ENCODE measurements at places on chromosomes 2 and 18.
A peak's percentile ranks its signal among the peaks of the same experiment; 100 is the strongest.

- no peak for DNase-seq
Measured at GRCh38 chr2:219112651-219113338, 47.8 kb downstream of the NHEJ1 start.

- DNase-seq, result no peak
Measured at GRCh38 chr2:15178946-15179345, 382.2 kb downstream of the NBAS start.

- DNase-seq, result no peak
Measured at GRCh38 chr2:152715854-152716428, 1.3 kb downstream of the PRPF40A start.

- no peak for DNase-seq
Measured at GRCh38 chr2:144041612-144042011, 478.3 kb downstream of the ZEB2 start.

DNA sequence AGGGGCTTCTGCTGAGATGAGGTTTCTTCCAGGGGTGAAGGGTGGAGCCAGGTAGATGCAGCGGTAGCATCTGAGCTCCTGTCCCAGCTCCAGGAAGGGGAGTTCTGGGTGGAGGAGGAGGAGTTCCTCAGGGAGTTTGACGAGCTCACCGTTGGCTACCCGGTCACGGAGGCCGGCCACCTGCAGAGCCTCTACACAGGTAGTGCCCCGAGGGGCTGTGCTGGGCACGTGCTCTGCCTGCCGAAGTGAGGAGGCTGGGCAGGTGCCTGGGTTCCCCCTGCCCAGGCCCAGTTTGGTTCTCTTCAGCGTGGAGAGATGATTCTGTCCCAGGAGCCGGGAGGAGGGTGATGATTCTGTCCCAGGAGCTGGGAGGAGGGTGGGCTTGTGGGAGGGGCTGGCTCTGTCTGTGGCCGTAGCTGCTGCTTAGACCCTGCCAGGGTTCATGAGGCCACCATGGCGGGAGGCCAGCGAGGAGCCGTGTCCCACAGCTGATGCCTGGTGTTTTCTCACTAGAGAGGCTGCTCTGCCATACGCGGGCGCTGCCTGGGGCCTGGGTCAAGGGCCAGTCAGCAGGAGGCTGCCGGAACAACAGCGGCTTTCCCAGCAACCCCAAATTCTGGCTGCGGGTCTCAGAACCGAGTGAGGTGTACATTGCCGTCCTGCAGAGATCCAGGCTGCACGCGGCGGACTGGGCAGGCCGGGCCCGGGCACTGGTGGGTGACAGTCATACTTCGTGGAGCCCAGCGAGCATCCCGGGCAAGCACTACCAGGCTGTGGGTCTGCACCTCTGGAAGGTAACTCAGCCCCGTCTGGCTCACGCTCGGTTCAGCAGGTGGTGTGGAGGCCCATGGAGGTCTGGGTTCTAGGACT is 8.2 kb downstream of the CAPN10 start:
- no peak for DNase-seq

GRCh38 chr2:80053522-80054345 is 250.8 kb downstream of the LRRTM1 start:
- DNase-seq, result no peak

DNA sequence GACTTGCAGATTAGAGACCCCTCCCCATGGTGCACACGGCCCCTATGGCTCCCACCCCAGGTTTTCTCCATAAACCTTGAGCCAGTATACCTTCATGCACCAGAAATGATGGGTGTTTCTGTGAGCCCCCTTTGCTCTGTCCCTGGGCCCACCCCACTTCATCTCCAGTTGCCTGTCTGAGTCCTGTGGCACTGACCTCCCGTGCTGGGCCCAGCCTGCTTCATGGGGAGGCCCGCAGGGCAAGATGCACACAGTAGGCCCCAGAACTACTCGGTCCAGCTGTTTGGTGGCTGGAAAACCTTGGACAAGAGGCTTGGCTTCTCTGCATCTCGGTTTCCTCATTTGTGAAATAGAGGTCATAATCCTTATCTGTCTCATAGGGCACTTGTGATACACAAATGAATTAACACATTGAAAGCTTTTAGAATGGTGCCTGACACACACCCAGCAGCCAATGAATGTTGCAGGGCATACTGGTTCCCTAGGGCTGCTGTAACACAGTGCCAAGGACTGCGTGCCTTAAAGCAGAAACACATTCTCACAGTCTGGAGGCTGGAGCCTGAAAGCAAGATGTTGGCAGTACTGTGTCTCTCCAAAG is 58.4 kb downstream of the SH3BP4 start:
- DNase-seq, result no peak

DNA sequence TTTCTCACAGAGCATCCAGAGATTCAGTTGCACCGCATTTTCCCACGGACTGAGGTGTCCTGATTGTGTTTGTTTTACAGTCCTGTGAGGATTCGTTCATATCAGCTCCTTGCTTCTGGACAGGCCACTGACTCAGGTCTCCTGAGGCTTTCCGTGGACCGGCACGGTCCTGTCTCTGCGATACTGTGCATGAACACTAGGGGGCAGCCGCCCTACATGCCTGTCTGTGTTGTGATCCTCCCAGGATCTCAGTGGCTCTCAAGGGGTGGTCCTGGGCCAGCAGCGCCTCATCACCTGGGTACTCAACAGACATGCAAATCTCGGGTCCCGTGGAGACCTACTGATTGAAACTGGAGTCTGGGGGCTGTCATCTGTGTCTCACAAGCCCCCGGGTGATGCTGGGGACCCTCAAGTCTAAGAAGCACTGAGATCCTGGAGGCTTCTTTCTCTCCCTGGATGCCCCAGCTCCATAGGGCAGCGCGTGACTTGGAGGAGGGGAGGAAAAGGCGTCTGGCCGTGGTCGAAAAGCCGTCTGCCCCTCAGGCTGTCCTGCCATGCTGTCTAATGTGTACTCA is 28.9 kb downstream of the IL1R2 start:
- DNase-seq, result peak; percentile 80

- DNase-seq, result no peak
Measured at GRCh38 chr2:5507367-5507766, 184.8 kb upstream of the SOX11 start.

DNA sequence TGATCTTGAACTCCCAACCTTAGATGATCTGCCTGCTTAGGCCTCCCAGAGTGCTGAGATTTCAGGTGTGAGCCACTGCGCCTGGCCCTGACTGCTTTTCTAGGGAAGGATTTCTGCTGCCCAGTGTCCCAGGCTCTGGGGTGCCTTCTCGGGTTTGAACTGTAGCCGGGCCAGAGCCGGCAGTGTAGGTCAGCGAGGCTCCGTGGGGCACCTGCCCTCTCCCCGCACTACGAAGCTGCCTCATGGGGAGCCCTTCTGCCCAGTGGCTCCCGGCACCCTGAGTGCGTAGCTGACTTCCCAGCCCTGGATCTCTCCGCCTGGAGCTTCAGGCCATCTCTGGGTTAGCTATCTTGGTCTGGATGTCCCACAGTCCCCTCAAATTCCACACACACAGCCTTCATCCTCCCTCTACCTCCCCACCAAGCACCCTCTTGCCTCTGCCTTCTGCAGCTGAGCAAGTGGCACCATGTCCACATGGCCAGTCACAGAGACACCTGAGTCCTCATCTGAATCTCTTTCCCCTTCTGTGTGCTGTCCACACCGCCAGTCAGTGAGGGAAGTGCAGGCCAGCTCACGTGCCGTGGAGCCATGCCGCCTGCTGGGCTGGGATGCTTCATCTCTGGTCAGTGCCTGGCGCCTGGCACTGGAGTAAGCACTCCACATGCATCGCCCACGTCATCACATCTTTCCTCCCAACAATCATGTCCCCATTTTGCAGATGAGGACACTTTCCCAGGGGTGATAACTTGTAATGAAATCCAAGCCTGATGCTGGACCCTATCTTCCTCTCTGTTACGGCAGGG is 69.2 kb downstream of the EDAR start:
- no peak for DNase-seq

- no peak for DNase-seq
Measured at GRCh38 chr18:22394428-22394827, 23.3 kb downstream of the CTAGE1 start.

- DNase-seq, result no peak
Measured at GRCh38 chr2:168835969-168836368, 33.5 kb downstream of the NOSTRIN start.

- no peak for DNase-seq
Measured at GRCh38 chr18:31738460-31739407, 21.9 kb downstream of the SLC25A52 start.

DNA sequence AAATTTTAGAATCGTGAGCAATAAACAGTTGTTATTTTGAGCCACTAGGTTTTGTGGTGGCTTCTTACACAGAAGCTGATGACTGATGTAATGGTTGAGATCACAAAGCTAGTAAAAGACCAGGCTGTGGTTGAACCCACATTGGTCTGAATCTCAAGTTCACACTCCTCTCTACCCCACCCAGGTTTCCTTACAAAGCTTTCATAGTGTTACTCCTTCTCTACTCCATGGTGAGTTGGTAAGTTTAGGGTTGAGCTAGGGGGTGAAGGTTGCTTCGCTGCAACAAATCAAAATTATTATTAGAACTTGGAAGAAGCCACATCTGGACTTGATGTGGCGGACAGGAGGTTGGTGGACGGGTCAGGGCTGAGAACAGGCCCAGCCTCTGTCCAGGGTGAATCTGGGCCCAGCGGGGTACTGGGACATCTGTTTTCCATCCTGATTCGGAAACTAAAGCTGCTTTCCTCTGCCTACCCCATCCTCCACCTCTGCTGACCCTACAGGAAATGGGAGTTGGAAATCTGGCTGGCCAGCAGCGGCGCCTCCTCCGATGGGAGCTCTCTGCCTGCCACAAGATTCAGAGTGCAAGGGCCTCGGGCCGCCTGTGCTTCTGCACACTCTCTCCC is 86.3 kb downstream of the ZFP36L2 start:
- DNase-seq, result no peak

DNA sequence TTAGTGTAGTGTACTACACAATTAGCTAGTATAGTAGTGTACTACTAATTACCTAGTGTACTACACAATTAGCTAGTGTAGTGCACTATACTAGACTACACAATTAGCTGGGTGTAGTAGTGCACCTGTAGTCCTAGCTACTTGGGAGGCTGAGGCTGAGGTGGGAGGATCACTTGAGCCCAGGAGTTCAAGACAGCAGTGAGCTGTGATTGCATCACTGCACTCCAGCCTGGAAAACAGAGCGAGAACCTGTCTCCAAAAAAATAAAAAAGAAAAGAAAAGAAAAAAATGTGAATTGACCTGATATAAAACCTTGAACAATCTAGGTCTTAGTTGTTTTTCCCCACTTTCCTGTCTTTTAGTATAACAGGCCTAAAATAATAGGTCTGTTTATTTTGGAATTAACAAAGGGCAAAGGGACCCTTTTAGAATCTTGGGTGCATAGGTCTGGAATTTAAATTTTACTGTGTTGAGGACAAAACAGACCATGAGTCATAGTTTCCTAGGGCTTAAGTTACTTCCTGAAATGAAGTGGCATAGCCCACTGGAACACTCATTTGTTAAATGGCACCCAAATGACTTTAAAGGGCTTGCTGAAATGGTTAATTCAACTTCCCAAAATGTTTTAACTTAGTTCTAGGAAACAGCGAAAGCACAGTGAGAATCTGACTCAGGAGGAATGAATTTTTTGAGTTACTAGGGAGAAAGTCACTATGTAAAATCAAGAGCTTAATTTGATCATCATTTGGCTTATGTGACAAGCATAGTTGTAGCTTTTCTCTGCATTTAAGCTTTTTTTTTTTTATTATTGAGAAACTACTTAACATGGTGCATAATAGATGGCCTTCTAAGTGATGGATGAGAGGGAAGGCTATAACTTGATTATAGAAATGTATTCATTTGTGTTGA is 50.7 kb upstream of the ARL5A start:
- no peak for DNase-seq

- DNase-seq, result no peak
Measured at GRCh38 chr18:48575301-48575657, 36.4 kb downstream of the CTIF start.

DNA sequence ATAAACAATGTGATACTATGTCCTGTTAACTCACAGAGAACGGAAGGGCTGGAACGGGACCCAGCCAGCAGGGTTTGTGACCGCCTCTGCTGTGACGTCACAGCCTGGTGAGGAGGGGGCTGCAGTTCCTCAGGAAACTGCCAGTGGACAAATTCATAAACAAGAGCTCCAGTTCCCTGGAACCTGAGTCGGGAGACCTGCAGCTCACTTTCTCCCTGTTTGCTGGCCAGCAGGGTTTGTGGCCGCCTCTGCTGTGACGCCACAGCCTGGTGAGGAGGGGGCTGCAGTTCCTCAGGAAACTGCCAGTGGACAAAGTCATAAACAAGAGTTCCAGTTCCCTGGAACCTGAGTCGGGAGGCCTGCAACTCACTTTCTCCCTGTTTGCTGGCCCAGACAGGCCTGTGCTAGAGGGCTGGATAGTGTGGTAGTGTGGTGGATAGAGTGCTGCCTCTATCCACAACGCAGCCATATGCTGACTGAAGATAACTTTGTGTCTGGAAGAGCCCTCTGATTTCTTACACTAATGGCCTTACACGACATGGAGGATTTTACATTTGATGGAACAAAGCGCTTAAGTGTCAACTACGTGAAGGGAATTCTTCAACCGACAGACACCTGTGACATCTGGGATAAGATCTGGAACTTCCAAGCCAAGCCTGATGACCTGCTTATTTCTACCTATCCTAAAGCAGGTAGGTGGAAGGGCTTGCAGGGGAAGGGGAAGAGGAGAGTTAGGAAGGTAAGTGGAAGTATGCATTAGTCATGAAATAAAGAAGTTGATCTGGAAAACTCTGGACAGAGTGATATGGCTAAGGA is at the start of gene SULT1C4:
Gene SULT1C4 (plus strand): TSS at position 140 of the 816 bp plus-strand sequence. CDS start 384 bp downstream, at position 524.
- DNase-seq, result no peak

GRCh38 chr2:189440644-189440946 is 679 bp upstream of the WDR75 start:
- no peak for DNase-seq

DNA sequence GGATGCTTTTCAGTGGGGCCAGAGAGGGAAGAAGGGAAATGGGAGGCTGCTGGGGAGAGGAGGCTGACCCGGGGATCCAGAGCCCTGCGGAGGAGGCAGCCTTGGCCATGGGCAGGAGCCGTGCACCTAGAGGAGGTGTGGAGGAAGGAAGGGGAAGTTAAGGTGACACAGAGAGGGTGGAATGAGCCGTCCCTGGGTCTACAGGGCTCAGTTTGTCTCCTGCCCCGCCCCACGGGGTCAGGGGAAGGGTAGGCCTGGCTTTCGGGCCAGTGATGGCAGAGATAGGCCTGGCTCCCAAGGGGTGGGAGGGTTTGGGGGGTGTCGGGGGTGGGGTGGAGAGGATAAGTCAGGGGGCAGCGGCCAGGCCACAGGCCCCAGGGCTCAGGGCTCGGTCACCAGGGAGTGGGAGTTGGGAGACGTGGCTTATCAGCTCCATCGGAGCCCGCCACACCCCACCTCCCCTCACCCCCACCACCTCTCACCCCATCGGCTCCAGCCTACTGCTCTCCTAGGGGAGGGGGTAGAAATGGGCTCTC is 39.5 kb upstream of the NOTO start:
- no peak for DNase-seq

- DNase-seq, result no peak
Measured at GRCh38 chr2:186042207-186043028, 303.8 kb downstream of the FSIP2 start.

Data from stimulated activated CD4-positive, alpha-beta T cell treated with anti-CD3 and anti-CD28 coated beads, TNF-alpha, amount 100 ng/mL, for 48 hours (primary cell).